ENCODE measurements at places on chromosomes 6 and 20.
A peak's percentile ranks its signal among the peaks of the same experiment; 100 is the strongest.

DNA sequence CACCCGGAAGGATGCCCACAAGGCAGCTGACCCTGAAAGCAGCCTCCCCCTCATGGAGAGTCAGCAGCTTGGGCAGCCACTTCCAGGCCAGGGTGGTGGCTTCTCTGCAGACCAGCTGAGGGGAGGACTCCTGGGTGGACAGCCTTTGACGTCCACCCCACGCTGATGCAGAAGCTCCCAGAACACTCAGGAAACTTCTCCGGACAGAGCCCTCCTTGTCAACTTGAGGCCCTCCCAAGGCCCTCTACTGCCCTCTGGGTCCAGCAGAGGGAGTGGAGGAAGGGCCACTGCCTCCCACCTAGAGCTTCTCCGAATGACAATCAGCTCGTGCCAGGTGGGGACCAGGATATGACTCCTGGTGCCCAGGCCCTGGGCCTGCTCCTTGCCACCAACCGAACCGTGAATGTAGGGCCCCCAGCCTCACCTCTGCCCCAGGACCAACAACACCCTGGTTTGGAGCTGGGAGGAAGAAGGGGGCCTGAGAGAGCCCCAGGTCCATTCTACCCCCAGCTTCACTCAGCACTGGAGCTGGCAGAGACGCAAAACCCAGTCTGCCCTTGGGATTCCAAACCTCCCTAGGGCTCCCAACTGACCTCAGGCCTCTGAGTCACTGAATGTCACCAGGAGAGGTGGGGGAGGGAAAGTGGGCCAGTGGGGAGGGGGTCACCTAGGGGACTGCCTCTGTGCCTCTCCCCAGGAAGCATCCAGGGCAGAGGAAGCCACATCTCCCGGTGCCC lies 10.9 kb upstream of the SLC22A7 start:
- DNase-seq = no peak

GRCh38 chr20:20446425-20447015 lies 78.6 kb downstream of the INSM1 start:
- DNase-seq = no peak

DNA sequence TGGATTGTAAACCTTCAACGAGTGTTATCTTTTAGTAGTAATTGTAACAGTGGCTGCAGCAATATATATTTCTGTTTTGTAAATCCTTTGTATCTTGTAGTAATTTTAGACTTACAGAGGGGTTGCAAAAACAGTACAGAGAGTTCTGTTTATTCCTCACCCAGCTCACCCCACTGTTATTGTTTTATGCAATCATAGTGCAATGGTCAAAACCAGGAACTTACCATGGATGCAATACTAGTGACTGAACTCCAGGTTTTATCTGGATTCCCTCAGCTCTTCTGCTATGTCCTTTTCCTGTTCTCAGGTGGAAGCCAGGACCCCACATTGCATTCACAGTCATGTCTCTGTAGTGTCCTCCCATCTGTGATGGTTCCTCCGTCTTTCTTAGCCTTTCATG lies 42.5 kb upstream of the NKX2-2 start:
- no peak for DNase-seq

GRCh38 chr6:169450097-169450496 lies 196.5 kb upstream of the THBS2 start:
- DNase-seq = no peak

DNA sequence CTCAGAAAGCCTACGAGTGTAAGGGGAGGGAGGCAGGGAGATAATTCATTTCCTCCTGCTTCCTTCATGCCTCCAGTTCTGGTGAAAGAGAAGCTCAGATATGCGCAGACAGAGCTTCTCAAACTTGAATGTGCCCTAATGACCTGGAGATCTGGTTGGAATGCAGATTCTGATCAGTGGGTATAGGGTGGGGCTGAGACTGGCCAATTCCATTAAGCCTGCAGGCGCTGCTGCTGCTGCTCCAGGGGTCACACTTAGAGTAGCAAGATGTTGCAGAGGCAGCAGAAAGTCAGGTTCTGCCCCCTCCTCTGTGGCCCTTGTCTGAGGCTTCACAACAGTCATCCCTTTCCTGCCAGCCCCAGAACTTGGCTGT lies 161.0 kb downstream of the DHX35 start:
- DNase-seq = no peak

GRCh38 chr20:57938158-57939108 lies 228.6 kb upstream of the PMEPA1 start:
- no peak for DNase-seq

GRCh38 chr6:169328112-169328801 lies 74.6 kb upstream of the THBS2 start:
- DNase-seq = no peak

GRCh38 chr6:2522521-2522920 lies 228.2 kb downstream of the MYLK4 start:
- DNase-seq = no peak

GRCh38 chr20:15814911-15815310 lies 758.3 kb downstream of the KIF16B start:
- DNase-seq = no peak

GRCh38 chr20:25299806-25300205 lies 51.9 kb downstream of the PYGB start:
- DNase-seq = no peak

- no peak for DNase-seq
Measured at GRCh38 chr6:25054469-25054868, 118.7 kb upstream of the RIPOR2 start.

- DNase-seq = no peak
Measured at GRCh38 chr6:44867571-44868334, 460.4 kb upstream of the RUNX2 start.

DNA sequence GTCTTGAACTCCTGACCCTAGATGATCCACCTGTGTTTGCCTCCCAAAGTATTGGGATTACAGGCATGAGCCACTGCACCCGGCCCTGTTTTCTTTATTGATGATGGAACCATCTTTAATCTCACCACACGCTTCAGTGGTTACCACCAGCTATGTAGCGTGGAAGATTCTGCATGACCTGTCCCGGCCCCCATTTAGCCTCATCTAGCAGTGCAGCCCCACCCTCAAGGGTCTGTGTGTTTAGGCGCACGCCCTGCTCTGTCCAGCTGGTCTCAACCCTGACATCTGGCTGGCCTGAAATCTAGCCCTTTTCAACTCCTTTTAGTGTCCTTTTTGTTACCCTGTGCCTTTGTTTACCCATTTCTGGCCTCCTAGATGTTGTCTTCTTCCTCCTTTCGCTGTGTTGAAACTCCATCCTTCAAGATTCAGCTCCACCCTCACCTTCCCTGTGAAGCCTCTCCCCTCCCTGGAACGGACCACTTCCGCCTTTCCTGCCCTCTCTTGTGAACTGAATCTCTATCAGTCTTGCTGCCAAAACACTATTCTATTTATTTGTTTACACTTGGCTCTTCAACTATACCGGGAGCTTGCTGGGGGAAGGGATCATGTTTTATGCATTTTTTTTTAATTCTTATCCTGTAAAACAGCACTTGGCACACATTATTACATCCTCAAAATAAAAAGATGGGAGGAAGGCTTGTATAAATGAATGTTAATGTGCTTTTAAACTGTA lies 101.0 kb upstream of the MTHFD1L start:
- DNase-seq = no peak

DNA sequence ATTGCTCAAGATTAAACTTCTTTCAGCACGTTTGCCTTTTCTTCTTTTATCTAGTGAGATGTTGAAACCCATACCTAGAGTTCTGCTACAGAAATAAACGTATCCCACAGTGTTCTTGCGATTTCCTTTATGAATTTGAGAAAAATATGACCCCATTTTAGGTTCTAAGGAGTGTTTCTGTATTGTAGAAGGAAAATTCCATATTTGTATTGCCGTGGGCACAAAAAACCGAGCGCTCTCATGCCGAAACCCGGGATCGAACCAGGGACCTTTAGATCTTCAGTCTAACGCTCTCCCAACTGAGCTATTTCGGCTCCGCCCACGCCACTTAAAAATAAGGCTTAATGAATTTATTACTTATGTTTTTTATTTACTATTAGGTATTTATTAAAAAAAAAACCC lies 23.7 kb downstream of the ZNF311 start:
- DNase-seq = peak; percentile 67

GRCh38 chr6:37135835-37136694 lies 33.9 kb upstream of the PIM1 start:
- no peak for DNase-seq

DNA sequence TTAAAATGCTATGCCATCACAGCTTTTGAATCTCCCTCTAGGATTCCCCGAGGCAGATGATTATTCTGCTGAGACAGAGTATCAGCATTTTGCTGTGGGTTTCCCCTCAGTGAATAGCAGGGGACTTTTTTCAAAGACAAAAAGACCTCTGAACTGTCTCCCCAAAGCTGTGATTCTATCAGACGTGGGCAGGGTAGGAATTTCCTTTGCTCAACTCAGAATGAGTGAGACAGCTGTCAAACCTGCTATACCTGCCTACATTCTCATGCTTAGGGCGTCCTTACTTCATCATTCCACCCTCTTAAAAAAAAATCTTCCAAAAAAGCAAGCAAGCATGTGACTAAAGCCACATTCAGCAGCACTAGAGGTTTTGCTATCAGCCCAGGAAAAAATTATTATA lies 147.6 kb upstream of the FAM83B start:
- no peak for DNase-seq

DNA sequence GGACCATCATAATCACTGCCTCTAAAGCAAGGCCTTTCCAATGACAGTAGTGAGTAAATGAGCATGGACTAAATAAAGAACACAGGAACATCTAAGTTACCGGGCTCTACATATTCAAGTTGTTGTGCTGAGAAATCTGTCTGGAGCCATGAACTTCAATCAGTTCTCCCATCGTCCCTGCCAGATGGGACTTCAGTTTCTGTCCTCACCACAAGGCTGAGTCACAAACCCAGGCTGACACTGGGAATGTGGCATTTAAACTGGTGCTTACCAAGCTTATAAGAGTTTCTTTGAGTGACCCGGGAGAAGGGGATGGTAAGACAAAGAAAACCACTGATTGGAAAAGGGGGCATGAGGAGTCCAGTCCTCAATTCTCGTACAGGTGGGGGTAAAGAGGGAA lies 497.0 kb downstream of the MAFB start:
- DNase-seq = no peak

DNA sequence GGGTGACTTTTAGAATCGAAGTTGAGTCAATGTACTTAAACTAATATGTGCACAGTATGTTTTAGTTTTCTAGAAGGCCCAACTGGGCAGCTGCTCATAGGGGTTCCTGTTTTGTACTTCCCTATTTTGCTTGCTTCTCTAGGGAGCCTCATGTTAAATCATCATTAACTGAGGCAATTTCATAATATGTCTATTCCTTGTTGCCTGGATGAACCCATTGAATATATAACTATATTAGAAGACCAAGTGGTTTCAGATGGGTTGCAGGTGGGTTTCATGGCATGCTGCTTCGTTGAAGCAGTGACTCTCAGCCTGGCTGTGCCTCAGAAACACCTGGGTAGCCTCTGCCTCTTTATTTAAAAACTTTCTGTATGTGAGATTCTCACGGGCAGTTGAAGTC lies 22.2 kb downstream of the CARMIL1 start:
- no peak for DNase-seq

DNA sequence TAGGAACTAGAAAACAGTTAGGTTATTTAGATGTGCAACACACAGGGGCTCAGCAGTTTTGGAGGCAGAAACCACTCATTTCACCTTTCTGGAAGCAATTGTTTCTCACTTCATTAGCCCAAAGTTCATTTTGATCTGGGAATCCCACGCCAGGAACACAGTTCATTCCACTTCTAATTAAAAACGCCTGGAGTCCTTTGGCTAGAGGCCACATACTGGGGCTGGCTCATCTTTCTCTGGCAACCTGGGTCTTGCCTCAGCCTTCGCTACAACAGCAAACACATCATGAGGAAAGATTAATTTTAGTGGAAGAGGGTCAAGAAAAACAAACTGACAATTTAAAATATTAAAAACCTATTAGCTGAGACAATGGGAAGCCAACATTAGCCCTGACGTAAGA lies 69.7 kb downstream of the RFPL4B start:
- DNase-seq = no peak

DNA sequence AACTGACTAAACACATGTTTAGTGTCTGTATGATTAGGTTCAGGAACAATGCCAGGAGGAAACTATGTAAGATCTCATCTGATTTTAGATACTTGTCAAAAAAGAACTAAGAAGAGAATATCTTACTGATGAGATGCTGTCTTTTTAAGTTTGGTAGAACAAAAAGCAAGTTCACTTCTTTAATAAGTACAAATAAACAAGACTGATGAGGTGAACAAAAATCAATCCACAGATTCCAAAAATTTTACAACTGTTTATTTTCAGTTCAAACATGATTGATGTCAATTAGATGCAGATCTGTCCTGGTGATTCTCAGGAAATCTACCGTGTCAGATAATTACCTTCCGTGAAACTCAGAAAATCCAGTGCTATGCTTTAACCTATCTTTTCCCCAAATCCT lies 24.9 kb downstream of the EPHA7 start:
- DNase-seq = no peak

DNA sequence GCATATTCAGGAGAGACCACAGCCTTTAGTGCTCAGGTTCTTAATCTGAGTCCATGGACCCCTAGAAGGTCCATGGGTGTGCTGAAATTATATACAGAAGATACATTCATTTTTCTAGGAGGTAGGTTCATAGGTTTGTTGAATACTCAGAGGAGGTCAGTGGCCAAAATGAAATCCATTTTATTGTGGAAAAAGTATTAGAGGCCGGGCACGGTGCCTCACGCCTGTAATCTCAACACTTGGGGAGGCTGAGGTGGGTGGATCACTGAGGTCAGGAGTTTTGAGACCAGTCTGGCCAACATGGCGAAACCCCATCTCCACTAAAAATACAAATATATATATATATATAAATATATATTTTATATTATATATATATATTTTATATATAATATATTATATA lies 9.0 kb upstream of the UST start:
- no peak for DNase-seq

GRCh38 chr6:128899341-128900050 lies 16.6 kb downstream of the LAMA2 start:
- no peak for DNase-seq

DNA sequence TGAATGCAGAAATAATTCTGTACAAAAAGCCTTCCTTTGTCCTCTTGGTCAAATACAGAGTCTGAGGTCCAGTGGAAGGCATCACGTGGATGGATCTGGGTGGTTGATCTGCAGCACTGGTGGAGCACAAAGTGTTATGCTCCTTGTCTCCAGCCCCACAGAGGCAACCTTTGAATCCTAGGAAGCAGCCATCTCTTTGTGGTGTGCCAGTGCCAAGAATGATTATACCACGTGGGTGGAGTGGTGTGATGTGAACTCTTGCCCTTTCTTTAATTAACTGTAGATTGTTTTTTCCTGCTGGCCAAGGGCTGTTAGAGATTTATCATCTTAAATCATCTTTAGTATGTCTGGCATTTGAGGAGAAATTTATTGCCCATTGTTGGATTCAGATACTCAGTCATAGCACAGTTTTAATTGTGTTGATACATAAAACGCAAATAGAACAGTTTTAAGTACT lies 31.1 kb downstream of the NCOA7 start:
- DNase-seq = no peak

DNA sequence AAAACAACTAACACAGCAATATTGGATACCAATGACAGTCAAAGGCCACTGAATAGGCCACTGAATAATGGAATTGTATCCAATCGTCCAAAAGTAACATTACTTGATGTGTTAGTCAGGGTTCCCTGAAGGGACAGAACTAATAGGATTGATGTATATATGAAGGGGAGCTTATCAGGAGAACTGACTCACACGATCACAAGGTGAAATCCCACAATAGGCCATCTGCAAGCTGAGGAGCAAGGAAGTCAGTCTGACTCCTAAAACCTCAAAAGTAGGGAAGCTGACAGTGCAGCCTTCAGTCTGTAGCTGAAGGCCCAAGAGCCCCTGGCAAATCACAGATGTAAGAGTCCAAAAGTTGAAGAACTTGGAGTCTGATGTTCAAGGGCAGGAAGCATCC lies 571.4 kb downstream of the PRKN start:
- DNase-seq = no peak

Measured in activated T-helper 9 cell treated with anti-CD3 and anti-CD28 coated beads, Interleukin-2, amount 50 U/mL, for 16 hours (primary cell).